Stimulated activated CD4-positive, alpha-beta T cell treated with anti-CD3 and anti-CD28 coated beads, Interleukin-15, amount 100 ng/mL, for 1 hour (primary cell): ENCODE measurements at places on chromosomes 12 and 14.

DNA sequence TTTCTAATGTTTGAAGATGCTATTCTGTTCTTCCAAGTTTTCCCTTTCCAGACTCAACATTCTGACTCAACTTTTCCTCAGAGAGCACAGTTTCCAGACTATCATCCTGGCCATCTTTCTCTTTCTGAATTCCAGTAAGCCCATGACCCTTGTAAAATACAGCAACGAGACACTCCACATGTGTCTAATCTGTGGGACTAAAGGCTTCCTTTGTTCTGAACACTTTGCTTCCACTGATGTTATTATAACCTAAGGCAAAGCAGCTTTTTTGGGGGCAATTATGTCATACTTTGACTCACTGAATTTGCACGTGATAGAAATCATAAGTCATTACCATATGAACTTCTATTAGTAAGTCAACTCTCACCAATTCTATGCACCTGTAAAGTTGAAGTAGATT is 6.3 kb upstream of the ART4 start:
- no peak for DNase-seq

GRCh38 chr14:53516261-53516774 is 363.2 kb upstream of the DDHD1 start:
- no peak for DNase-seq

DNA sequence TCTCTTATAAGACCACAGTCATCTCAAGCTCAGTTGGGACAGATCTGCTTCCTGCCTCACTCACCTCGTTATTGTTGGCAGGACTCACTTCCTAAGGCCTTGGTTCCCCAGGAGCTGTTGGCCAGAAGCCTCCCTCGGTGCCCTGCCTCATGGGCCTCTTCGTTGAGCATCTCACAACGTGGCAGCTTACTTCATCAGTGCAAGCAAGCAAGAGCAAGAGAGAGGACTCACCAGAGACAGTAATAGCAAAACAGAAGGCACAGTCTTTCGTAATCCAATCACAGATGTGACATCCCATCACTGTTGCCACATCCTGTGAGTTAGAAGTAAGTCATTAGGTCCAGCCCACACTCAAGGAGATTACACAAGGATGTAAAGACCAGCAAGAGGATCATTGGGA is 5.1 kb upstream of the NUMB start:
- DNase-seq, result no peak

DNA sequence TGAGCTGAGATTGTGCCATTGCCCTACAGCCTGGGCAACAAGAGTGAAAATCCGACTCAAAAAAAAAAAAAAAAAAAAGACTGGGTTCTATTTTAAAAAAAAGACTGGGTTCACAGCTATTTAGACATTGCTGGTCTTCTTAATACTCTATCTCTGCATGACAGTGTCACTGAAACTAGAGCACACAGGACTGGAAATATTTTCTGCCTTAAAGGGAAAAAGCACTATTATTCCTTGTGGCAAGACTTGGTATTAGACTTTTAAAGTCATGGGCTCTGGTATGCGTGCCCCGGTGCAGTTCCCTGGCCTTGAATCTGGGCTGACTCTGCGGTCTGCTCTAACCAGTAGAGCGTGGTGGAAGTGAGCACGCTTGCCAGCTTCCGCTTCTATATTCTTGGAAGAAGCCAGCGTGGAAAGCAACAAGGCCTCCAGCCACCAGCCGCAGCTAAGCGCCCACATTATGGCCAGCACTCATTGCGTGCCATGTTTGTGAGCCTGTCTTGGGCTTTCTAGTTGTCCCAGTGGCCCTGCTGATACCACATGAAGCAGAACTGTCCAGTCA is 31.3 kb downstream of the PRKAB1 start:
- no peak for DNase-seq

DNA sequence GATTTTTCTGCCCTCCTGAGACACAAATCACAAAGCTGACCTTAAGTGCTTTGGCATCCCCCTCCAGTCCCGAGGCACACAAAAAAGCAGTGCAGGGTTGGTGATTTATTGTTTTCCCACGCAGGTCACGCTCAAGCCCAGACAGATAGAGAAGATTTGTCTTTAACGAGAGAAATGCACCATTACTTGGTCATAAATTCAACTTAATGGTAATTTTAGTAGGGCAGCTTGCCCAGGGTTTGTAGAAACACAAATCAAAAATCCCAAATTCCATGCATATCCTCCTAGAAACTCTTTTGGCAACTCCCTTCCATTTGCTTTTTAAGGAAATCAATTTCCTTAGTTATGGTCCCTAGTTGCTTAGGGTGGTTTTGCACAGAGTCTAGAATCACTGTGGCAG is 132.6 kb downstream of the IGF1 start:
- no peak for DNase-seq
